HepG2 (cell line): ENCODE measurements at places on chromosomes 3 and 15.

GRCh38 chr15:44215594-44215993, 20.5 kb upstream of the FRMD5 start:
- DNase-seq: peak; percentile 74
- 0 out of 3 replicates have a peak, but pooled peaks cover 13% of the 10 kb centered on the region for H3K27me3 ChIP-seq
- no peak overlapping the region for H3K4me3 ChIP-seq
- H3K36me3 ChIP-seq: no peaks in the 10 kb centered on the region

- DNase-seq: no peak
- peaks cover 20% of the 10 kb centered on the region for H3K36me3 ChIP-seq
- H3K27ac ChIP-seq: peak overlapping the region; percentile 70
- peaks cover 52% of the 10 kb centered on the region for H3K4me1 ChIP-seq
- H3K27me3 ChIP-seq: no peaks in the 10 kb centered on the region
Measured at GRCh38 chr3:47425383-47425778, 44.6 kb downstream of the PTPN23 start.

- no peaks in the 10 kb centered on the region for H3K36me3 ChIP-seq
- H3K27ac ChIP-seq: no peak overlapping the region
- H3K4me3 ChIP-seq: no peak overlapping the region
- H3K4me1 ChIP-seq: peaks cover 43% of the 10 kb centered on the region
- no peaks in the 10 kb centered on the region for H3K27me3 ChIP-seq
- no peak for DNase-seq
Measured at GRCh38 chr3:119778811-119779210, 3.1 kb upstream of the NR1I2 start.

- H3K27ac ChIP-seq: no peak overlapping the region
- DNase-seq: peak; percentile 31
- H3K27me3 ChIP-seq: no peaks in the 10 kb centered on the region
- no peaks in the 10 kb centered on the region for H3K4me1 ChIP-seq
- no peaks in the 10 kb centered on the region for H3K36me3 ChIP-seq
- H3K4me3 ChIP-seq: no peak overlapping the region
Measured at GRCh38 chr3:89098964-89099585, 8.3 kb upstream of the EPHA3 start.

DNA sequence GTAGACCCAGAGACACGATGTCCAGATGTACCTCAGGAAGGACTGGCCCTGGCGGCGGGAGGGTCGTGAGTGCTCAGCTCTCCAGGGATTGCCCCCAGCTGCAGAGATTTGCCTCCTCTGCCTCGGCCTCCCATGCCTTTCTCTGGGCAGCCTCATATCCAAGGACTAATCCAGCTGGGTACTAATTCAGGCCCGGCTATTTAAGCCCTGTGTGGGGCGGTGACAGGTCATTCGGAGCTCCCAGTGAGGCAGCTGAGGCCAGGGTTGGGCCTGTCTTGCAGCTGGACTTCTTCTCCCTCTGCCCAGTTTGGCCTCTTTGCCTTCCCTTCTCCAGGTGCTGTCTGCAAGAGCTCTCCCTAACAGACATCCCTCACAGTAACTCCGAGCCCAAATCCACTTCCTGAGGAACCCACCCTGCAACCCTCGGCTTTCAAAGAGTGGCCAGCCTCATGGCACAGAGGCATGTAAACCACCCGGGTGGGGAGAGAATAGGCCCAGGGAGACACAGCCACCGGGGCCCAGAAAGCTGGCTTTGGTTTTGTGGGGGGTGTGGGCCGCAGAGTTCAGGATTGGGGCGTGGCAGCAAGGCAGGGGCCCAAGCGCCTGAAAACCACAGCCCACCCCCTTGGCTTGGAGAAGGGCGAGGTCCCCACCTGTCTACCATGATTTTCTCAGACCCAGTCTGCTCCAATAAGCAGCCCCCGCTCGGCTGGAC, 85.8 kb downstream of the PPCDC start:
- H3K36me3 ChIP-seq: no peaks in the 10 kb centered on the region
- DNase-seq: no peak
- H3K27me3 ChIP-seq: no peaks in the 10 kb centered on the region
- H3K27ac ChIP-seq: no peak overlapping the region
